ENCODE measurements at places on chromosomes 1 and 21. TPM values are rescaled to one million over a fixed set of nuclear protein-coding genes. Genes with fewer than 3 reads are reported as not detected.

OLIG2 gene
- total RNA-seq: not detected

MRPS15 gene
- total RNA-seq: 113 TPM

PTPRC gene
- total RNA-seq: 495 TPM

FGR gene
- total RNA-seq: 0.24 TPM

LCE1D gene
- not detected for total RNA-seq

COL24A1 gene
- total RNA-seq: not detected

TNFRSF18 gene
- total RNA-seq: 387 TPM

- H3K4me1 ChIP-seq: peaks cover 3% of the 10 kb centered on the region
- H3K36me3 ChIP-seq: no peaks in the 10 kb centered on the region
- no peak overlapping the region for H3K27ac ChIP-seq
- H3K27me3 ChIP-seq: peaks cover 11% of the 10 kb centered on the region
Observed at GRCh38 chr1:55302972-55303371, 87.8 kb upstream of the USP24 start.

- peak; percentile 61 for DNase-seq
- no peaks in the 10 kb centered on the region for H3K36me3 ChIP-seq
- H3K27me3 ChIP-seq: peaks cover 2% of the 10 kb centered on the region
- H3K27ac ChIP-seq: peak overlapping the region; percentile 35
Observed at GRCh38 chr1:200226268-200226968, 183.4 kb downstream of the ZNF281 start.

Data from activated CD4-positive, alpha-beta memory T cell treated with anti-CD3 and anti-CD28 coated beads for 36 hours (primary cell).